SJSA1 (cell line): ENCODE measurements at places on chromosomes 1 and 21. TPM values are rescaled to one million over a fixed set of nuclear protein-coding genes. Genes with fewer than 3 reads are reported as not detected.

IL6R gene
- total RNA-seq: 22.4 and 32.6 TPM in 2 replicates

SGIP1 gene
- 0.41 and 2.8 TPM in 2 replicates for total RNA-seq

PDZK1 gene
- total RNA-seq: 2.1 TPM in 1 of 2 replicates, not detected in the other

PIK3R3 gene
- 12.4 and 15.2 TPM in 2 replicates for total RNA-seq

C8A gene
- total RNA-seq: not detected in 2 replicates

GJA8 gene
- total RNA-seq: not detected in 2 replicates

TMEM52 gene
- total RNA-seq: 0.87 TPM in 1 of 2 replicates, not detected in the other

INAVA gene
- 0.72 and 5.5 TPM in 2 replicates for total RNA-seq

PSMB2 gene
- 38.4 and 48.3 TPM in 2 replicates for total RNA-seq

TSPAN1 gene
- total RNA-seq: not detected in 2 replicates

IQCC gene
- total RNA-seq: 4.4 and 5.6 TPM in 2 replicates

GPR161 gene
- 9.6 and 9.8 TPM in 2 replicates for total RNA-seq

CFAP107 gene
- total RNA-seq: not detected in 2 replicates

GRCh38 chr1:147496571-147497210 is 44.6 kb upstream of the BCL9 start:
- no peaks in the 10 kb centered on the region for H3K36me3 ChIP-seq
- DNase-seq: no peak
- H3K4me1 ChIP-seq: no peaks in the 10 kb centered on the region

DNA sequence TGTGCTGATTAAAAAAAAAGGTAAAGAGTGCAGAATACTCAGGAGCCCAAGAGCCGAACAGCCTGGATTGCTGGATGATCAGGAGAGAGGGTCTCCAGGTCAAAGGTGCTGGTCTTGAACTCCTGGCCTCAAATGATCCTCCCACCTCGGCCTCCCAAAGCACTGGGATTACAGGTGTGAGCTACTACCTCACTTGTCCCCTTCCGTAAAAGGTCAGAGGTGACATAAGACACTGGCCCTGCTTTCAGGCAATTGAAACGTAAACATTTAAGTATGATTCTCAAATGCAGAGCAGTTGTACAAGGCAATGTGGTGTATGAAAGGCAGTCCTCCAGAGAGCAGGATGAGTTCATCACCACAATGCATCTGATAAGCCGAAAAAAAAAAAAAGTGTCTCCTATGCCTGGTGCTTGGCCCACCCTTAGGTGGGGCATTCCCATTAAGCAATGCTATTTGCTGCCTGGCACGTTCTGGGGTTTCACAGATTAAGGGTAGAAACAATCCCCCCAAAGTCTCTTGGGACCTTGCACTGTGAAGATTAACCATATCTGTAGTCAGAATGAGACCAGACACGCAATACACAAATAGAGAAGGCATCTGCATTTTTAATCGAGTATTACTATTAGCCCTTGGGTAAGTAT is 47.7 kb downstream of the PARP1 start:
- H3K4me3 ChIP-seq: no peak overlapping the region
- H3K4me1 ChIP-seq: 0 out of 2 replicates have a peak, but pooled peaks cover 2% of the 10 kb centered on the region
- no peaks in the 10 kb centered on the region for H3K27me3 ChIP-seq
- DNase-seq: no peak

- H3K36me3 ChIP-seq: no peaks in the 10 kb centered on the region
- H3K27me3 ChIP-seq: no peaks in the 10 kb centered on the region
- DNase-seq: no peak
- no peak overlapping the region for H3K27ac ChIP-seq
- no peak overlapping the region for H3K4me3 ChIP-seq
- H3K4me1 ChIP-seq: peaks cover 44% of the 10 kb centered on the region
These were observed 15.0 kb upstream of the ID3 start for GRCh38 chr1:23574265-23574754.

DNA sequence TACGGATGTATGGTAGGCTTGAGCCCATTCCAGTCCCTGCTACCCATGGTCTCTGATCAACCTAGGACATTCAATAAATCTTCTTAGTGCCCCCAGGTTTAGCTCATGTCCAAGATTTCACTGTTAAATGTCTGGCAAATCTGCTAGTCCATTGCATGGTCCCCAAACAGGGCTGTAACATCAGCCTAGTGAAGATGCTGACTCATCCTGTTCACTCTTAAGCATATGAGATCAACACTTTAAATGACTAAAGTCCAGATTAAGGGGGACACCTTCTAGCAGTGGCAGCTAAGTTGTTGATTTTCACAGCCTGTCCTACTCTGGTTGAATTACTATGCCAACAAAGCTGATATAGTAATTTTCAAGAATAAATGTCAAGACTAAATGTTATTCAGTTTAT is 46.5 kb upstream of the NUF2 start:
- no peaks in the 10 kb centered on the region for H3K27me3 ChIP-seq
- H3K36me3 ChIP-seq: no peaks in the 10 kb centered on the region
- H3K27ac ChIP-seq: no peak overlapping the region
- H3K4me1 ChIP-seq: no peaks in the 10 kb centered on the region
- no peak overlapping the region for H3K4me3 ChIP-seq

GRCh38 chr1:170536924-170537551 is 5.1 kb downstream of the GORAB start:
- H3K36me3 ChIP-seq: peaks cover 57% of the 10 kb centered on the region
- H3K27ac ChIP-seq: no peak overlapping the region
- peaks cover 6% of the 10 kb centered on the region for H3K4me1 ChIP-seq
- H3K27me3 ChIP-seq: no peaks in the 10 kb centered on the region

GRCh38 chr21:41662161-41662560 is 104.7 kb downstream of the RIPK4 start:
- no peaks in the 10 kb centered on the region for H3K27me3 ChIP-seq
- no peak overlapping the region for H3K4me3 ChIP-seq
- H3K4me1 ChIP-seq: peaks cover 20% of the 10 kb centered on the region
- H3K27ac ChIP-seq: no peak overlapping the region
- no peak for DNase-seq

DNA sequence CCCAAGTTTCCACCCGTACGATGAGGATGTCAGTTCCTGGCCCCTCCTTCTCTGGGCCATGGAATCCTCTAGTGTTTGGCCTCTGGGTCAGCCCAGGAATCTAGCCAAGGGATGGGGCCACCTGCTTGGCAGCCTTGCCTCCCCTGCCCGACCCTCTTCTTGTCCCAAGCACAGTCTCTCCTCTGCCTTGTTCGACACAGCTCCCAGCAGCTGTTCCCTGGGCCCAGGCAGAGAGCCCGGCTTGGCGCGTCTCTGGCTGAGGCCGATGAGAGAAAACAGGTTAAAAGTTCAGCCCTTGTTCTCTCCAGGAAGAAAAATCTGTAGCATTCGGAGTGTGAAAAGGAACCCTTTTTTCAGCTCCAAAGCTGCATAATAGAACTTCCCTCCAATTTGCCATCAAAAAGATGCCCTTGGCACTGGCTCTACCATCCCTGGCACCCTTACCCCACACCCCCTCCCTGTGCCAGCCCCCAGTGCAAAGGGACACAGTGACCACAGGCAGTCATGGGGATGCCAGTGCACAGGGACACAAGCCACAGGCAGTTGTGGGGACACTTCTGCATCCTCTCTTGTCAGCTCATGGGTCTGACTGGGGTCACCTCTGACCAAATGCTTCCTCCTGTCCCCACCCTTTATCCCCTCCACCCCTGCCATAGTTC is 68.4 kb downstream of the EPHB2 start:
- H3K36me3 ChIP-seq: no peaks in the 10 kb centered on the region
- H3K27me3 ChIP-seq: no peaks in the 10 kb centered on the region
- DNase-seq: no peak
- H3K27ac ChIP-seq: no peak overlapping the region
- H3K4me1 ChIP-seq: no peaks in the 10 kb centered on the region
- no peak overlapping the region for H3K4me3 ChIP-seq

DNA sequence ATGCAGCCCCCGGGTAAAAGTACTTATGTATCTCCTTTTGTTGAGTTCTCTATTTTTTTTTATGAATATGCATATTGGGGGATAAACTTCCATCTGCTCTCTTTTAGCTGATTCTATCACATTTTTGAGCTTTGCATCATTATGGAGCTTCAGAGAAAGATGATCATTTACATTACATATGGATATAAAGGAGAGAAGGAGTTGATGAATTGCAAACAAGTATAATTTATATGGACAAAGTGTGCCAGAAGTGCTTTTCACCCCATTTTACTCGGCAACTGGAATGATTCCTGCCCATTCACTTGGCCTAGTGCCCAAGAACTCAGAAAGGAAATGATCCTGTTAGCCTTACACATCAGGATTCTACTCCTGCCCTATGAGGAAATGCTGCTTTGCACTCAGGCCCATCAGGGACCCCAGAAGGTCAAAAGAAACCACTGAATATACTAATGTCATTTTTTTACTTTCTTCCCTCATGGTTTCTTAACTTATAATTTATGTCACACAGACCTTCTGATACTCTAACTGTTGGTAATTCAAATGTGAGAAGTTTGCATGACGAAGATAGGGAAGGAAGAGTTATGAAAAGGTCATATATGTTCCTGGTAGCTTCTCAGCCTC is 65.6 kb downstream of the SAMSN1 start:
- no peak for DNase-seq
- no peak overlapping the region for H3K27ac ChIP-seq
- no peak overlapping the region for H3K4me3 ChIP-seq
- no peaks in the 10 kb centered on the region for H3K27me3 ChIP-seq
- no peaks in the 10 kb centered on the region for H3K4me1 ChIP-seq

DNA sequence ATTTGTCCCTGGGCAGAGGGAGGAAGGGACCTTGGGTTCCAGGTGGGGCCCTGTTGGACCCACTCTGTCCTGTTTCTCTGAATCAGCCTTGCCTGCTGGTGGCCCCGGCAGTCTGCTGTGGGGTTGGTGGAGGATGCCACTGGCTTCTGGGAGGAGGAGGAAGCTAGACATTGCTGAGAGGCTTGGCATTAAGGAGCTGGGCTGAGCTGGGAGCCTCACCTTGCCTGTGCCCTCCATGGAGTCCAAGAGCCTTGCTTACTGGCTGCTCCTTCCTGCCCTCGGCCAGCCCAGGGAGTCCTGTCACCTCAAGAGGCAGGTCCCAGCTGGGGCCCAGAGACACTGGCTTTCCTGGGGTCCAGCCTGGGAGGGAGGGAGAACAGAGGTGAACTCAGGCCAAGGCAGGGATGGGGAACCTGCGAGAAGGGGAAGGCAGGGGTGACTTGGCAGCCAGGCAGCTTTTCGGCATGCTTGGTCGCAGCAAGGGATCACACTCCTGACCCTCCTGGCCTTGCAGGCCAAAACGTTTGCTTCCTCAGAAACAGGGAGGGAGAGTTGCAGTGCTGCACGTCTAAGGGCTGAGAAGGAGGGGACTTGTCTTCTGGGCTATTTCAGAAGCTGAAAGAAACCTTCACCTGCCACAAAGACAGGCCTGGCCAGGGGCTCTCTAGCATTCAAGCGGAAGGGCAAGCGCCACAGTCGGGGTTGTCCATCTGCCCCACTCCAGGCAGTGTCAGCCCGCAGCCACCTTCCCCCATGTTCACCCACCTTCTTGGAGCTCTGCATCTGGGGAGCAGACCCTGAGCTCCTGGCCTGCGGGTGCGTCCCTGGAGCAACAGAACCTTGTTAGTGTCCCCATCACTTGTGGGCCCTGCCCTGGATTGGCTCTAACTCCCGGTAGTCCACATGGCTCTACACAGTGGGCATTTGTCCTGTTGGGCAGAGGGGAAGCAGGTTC is 8.9 kb downstream of the TMEM201 start:
- no peak overlapping the region for H3K27ac ChIP-seq
- H3K4me3 ChIP-seq: no peak overlapping the region
- H3K27me3 ChIP-seq: no peaks in the 10 kb centered on the region
- peaks cover 8% of the 10 kb centered on the region for H3K4me1 ChIP-seq
- DNase-seq: no peak

- H3K36me3 ChIP-seq: no peaks in the 10 kb centered on the region
- H3K4me3 ChIP-seq: no peak overlapping the region
- H3K27me3 ChIP-seq: no peaks in the 10 kb centered on the region
These were observed 343.1 kb upstream of the DUSP10 start for GRCh38 chr1:222084996-222085395.

- no peak overlapping the region for H3K27ac ChIP-seq
- H3K4me3 ChIP-seq: no peak overlapping the region
- H3K36me3 ChIP-seq: no peaks in the 10 kb centered on the region
- DNase-seq: no peak
These were observed 154.2 kb upstream of the NRIP1 start for GRCh38 chr21:15219039-15219438.
